ENCODE measurements at places on chromosomes 2 and 18. TPM values are rescaled to one million over a fixed set of nuclear protein-coding genes. Genes with fewer than 3 reads are reported as not detected.

ACADL gene
- not detected for total RNA-seq

RESP18 gene
- total RNA-seq, result not detected

PAIP2B gene
- total RNA-seq, result 1.2 TPM

RABL2A gene
- 8.0 TPM for total RNA-seq

RIF1 gene
- 109 TPM for total RNA-seq

LIMS3 gene
- total RNA-seq, result 5.3 TPM

DNER gene
- total RNA-seq, result 0.07 TPM

SLC38A11 gene
- not detected for total RNA-seq

MTLN gene
- total RNA-seq, result 42.3 TPM

CCDC148 gene
- 0.27 TPM for total RNA-seq

Measured in thoracic aorta endothelial cell (primary cell).